ENCODE measurements at places on chromosomes 3 and 15. TPM values are rescaled to one million over a fixed set of nuclear protein-coding genes. Genes with fewer than 3 reads are reported as not detected.

The EPHA6 gene
- not detected for total RNA-seq

The RLBP1 gene
- total RNA-seq = not detected

The SAMD7 gene
- total RNA-seq = not detected

DNA sequence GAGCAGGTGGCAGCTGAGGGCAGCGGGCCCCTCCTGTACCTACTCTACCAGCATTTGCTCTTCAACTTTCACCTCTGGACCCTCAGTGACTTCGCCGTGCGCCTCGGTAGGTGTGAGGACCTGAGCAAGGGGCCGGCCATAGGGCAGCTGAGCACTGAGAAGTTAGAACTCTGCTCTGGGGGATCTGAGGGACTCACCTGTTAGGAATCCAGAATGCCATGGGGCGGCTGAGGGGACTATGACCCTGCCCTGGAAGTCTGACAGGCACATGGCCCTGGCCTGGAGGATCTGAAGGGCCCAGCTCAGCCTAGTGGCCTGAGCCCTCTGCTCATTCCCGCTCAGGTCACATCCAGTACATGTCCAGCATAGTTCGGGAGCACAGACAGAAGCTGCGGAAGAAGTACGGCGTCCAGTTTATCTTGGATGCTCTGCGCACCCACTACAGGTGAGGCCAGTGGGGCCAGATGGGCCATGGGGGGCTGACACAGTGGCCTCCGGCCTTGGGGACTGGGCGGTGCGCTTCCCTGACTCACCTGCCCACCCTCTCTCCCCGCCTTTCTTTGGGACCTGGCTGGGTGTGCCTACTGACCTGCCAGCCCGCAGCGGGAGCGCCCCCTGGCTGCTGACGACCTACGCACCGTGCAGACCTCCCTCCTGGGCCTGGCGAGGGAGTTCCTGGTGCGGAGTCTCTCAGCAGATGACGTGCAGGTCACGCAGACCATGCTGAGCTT, 18.8 kb downstream of the NBEAL2 start:
- H3K4me1 ChIP-seq = peaks cover 9% of the 10 kb centered on the region
- H3K36me3 ChIP-seq = peaks cover 17% of the 10 kb centered on the region
- H3K27ac ChIP-seq = no peak overlapping the region

- H3K36me3 ChIP-seq = peaks cover 43% of the 10 kb centered on the region
- no peak for DNase-seq
- peaks cover 22% of the 10 kb centered on the region for H3K4me1 ChIP-seq
Observed at GRCh38 chr3:194659778-194660177, 12.2 kb downstream of the LSG1 start.

DNA sequence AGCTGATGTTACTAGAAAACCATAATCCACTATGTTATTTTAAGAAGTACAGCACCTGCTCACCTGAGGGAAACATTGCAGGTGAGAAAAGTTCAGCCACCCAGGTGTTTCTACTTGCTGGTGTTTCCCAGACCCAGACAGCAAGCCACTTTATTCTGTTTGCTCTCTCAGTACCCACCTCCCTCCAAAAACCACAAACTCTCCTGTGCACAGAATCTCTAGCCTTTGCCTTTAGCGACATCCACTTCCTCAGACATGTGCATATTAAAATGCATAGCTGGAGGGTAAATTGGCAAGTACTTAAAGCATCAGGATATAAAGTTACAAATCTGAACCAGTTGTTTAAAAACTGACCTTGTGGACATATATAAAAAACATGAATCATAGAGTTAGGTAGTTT, 36.7 kb downstream of the VGLL3 start:
- DNase-seq = no peak
- no peaks in the 10 kb centered on the region for H3K4me1 ChIP-seq
- no peak overlapping the region for H3K4me3 ChIP-seq

GRCh38 chr3:136195258-136196063, 674 bp downstream of the MSL2 start:
- peak; percentile 88 for DNase-seq
- peaks cover 46% of the 10 kb centered on the region for H3K36me3 ChIP-seq
- H3K27ac ChIP-seq = peak overlapping the region; percentile 98
- H3K4me3 ChIP-seq = peak overlapping the region; percentile 100

GRCh38 chr3:66378256-66378655, 122.6 kb downstream of the LRIG1 start:
- no peak overlapping the region for H3K4me3 ChIP-seq
- H3K27me3 ChIP-seq = no peaks in the 10 kb centered on the region
- H3K27ac ChIP-seq = peak overlapping the region; percentile 67
- H3K36me3 ChIP-seq = peaks cover 67% of the 10 kb centered on the region
